ENCODE measurements at places on chromosomes 13 and 19.

DNA sequence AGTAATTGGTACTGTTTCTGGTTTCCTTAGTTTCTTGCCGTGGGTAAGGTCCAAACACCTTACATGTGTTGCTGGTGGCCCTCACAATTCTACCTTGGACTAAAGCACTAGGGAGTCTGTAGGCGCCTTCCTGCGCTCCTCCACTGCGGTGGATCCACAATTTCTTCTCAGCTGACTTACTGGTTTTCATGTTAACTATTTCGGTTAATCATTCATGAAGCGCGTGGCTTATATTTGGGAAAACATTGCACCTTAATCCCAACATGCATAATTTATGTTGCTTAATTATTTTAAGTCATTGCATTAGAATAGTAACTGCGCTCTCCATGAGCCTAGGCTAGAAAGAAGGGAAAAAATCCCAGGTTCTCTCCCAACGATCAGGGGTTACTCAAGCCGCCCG, 37.7 kb downstream of the ARHGEF7 start:
- DNase-seq: peak; percentile 58

DNA sequence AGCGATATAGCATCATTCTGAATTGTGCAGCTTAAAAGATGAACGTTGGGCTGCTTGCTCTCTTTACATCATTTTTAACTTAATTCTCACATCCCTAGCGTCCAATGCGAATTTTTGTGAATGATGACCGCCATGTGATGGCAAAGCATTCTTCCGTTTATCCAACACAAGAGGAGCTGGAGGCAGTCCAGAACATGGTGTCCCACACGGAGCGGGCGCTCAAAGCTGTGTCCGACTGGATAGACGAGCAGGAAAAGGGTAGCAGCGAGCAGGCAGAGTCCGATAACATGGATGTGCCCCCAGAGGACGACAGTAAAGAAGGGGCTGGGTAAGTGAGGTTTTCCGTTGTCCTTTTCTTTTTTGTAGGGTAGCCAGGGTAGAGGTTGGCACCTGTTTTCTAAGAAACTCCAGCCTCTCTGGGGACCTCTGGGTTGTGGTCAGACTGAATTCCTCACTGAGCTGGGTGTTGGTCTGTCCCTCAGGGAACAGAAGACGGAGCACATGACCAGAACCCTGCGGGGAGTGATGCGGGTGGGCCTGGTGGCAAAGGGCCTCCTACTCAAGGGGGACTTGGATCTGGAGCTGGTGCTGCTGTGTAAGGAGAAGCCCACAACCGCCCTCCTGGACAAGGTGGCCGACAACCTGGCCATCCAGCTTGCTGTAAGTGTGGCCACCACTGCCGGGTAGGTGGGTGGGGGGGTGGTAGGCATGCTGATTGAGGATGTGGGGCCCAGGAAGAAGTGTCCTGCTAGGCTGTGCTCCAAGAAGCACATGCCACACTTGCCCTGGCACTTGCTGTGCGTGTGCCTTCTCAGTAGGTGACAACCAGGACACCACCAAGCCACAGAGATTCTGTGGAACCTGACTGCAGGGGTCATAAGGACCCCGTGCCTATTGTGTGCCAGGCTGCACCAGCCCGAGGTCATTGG, 17.0 kb downstream of the ILF3 start:
- DNase-seq: no peak

DNA sequence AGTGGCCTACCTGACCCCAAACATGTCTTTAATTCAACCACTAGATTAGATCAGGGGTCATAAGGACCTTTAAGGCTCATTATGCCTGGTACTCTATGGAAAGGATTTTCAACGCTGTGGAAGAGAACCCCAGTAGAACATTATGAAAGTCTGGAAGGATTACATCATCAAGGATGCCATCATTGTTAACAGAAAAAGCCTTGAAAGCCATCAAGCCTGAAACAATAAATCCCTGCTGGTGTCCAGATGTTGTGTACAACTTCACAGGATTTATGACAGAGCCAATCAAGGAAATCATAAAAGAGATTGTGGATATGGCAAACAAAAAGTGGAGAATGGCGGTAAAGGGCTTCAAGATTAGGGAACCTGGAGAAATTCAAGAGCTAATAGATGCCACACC, 59.7 kb downstream of the NAA16 start:
- DNase-seq: no peak

- no peak for DNase-seq
These were observed 1.0 kb upstream of the NCCRP1 start for GRCh38 chr19:39195755-39196154.

DNA sequence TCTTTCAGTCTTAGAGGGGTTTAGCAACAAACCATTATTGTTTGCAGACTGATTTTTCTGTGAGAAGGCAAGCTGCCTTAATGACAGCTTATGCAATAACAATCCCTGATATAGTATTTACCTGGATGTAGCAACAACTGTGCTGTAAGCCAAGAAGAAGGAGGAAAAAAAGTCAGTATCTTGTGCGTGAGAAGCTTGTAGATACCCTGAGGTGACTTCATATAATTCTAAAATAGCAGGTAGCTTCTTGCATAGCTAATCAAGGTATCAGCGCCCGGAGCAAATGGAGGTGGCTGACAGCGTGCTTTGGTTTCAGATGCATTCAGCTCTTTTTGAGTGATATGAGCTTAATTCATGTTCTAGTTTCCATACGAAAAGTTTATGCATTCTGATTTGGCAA, 309.8 kb downstream of the KLF5 start:
- DNase-seq: no peak

GRCh38 chr19:51417107-51417809, at the start of gene SIGLEC10:
SIGLEC10 (minus strand) TSS chr19:51417642; CDS start chr19:51417581, 61 bp downstream.
- no peak for DNase-seq

Data from erythroblast (primary cell).